ENCODE measurements at places on chromosomes 5 and 9.

- no peak for DNase-seq
These were observed 4.7 kb upstream of the PTGS1 start for GRCh38 chr9:122366074-122366660.

- no peak for DNase-seq
These were observed 16.0 kb upstream of the OR13C9 start for GRCh38 chr9:104633976-104634520.

GRCh38 chr5:83368319-83368718, 103.2 kb upstream of the VCAN start:
- no peak for DNase-seq

DNA sequence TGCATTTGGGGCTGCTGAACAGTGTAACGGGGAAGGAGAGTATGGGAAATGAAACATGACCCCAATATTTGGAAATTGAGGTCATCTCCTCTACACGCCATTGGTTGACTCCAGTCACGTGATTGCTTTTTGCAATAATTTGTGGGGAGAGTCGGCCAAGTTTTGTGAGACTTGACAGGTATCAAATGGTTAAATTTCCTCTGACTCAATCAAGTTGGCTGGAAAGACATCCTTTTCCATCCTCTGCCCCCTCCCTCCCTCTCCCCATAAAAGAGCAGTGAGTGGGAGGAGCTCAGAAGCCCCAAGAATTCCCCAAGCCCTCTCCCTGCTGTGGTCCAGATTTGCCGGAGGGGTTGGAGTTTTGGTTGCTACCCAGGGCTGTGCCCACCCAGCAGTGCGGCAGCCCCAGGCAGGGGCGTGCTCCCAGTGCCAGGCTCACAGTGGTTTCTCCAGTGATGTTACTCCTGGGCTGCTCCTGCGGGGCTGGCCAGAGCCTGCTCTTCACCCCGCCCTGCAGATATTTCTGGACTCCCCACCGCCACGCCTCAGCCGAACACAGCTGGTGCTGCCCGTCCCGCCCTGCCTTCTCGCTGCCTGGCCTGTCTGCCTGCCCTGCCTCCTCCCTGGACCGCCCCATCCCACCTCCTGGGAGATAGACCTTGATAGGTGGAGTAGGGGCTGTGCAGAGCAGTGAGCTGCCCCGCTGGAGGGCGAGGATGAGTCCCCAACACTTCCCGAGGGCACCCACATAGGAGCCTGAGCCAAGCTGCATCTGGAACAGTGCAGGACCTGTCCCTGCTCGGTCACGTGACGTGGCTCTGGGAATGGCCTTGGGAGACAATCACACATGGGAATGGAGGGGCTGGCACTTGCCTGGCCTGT, 3.4 kb downstream of the COL5A1 start:
- peak; percentile 48 for DNase-seq

GRCh38 chr9:4277531-4277991, 22.3 kb downstream of the GLIS3 start:
- no peak for DNase-seq

DNA sequence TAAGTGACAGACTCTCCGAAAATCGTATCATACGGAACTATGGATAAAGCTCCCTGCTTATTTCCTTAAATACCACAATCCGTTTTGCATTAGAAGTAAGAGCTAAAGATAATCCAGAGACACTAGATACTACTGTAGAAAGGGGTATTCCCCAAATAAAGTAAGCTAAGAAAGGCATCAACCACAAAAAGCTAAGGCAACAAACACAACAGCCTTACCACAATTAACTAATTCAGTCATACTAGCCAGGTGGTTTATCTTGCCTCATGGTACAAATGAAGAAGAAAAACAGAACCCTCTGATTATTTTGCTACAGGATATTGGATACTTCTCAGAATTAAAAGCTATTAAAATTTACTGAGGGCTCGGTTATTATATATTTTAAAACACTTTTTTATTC, 14.1 kb downstream of the ERP44 start:
- no peak for DNase-seq

GRCh38 chr9:36207546-36208012, 16.9 kb downstream of the CLTA start:
- no peak for DNase-seq

- peak; percentile 85 for DNase-seq
These were observed 6.4 kb downstream of the SLC34A1 start for GRCh38 chr5:177390363-177391300.

GRCh38 chr5:142736247-142736632, 33.9 kb upstream of the ARHGAP26 start:
- no peak for DNase-seq

DNA sequence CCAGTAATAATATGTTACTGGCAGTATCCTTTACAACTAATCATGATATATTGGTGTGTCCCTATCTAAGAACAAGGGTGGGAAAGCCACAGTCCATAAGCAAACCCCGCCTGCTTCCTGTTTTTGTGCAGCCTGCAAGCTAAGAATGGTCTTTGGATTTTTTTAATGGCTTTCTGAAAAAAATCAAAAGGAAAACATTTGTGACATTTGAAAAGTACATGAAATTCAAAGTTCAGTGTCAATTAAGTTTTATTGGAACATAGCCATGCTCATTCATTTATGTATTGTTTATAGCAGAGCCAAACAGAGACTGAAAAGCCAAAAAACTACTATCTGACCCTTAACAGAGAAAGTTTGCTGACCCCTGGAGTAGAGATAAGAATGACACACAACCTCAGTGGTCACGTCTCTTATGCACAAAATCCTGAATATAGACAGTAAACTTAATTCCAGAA, 12.8 kb upstream of the TMEM245 start:
- no peak for DNase-seq

- DNase-seq, result no peak
These were observed 10.7 kb downstream of the ABO start for GRCh38 chr9:133264235-133264764.

- no peak for DNase-seq
These were observed 16.3 kb downstream of the CARD19 start for GRCh38 chr9:93112116-93112863.

DNA sequence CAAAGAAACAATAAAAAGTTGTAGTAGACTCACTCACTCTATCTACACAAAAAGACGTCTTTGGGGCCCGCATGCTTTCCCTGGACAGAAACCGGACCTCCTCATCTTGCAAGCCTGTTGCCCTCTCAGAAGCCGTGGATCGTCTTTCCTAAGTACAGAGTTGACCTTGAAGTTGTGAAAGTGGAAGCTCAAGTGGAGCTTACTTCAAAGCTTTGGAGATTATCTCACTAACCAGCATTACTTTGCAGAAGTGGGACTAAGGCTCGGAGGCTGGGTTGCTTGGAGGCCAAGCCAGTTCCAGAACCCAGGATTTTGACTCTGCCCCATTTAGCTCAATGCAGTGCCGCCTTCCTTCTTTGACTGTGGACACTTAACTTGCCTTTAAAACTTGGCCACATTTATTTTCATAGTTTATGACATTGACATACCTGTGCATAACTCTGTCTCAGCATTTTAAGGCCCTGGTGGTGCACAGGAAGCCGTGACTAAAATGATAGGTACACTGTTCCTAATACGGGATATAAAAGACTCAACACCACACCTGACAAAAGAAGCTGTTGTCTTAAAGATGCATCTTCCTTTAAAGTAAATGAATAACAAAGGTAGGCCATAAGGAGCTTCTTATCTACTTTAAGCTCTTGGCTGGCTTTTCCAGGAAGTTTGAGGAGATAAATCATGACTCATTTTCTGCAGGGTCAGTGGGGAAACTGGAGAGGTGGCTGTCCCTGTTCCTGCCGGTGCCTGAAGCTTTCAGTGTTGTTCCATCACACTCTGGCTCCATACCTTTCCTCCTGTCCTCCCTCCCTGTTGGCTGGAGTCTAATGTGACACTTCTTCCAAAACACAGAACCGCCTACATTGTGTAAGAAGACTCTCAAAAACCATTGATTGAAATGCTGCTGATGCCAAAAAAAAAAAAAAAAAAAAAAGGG, 10.7 kb downstream of the SLC25A25 start:
- peak; percentile 40 for DNase-seq

GRCh38 chr5:155546075-155546474, 532.5 kb downstream of the KIF4B start:
- DNase-seq, result no peak

- no peak for DNase-seq
These were observed 284.9 kb downstream of the SLIT3 start for GRCh38 chr5:169015991-169016390.

DNA sequence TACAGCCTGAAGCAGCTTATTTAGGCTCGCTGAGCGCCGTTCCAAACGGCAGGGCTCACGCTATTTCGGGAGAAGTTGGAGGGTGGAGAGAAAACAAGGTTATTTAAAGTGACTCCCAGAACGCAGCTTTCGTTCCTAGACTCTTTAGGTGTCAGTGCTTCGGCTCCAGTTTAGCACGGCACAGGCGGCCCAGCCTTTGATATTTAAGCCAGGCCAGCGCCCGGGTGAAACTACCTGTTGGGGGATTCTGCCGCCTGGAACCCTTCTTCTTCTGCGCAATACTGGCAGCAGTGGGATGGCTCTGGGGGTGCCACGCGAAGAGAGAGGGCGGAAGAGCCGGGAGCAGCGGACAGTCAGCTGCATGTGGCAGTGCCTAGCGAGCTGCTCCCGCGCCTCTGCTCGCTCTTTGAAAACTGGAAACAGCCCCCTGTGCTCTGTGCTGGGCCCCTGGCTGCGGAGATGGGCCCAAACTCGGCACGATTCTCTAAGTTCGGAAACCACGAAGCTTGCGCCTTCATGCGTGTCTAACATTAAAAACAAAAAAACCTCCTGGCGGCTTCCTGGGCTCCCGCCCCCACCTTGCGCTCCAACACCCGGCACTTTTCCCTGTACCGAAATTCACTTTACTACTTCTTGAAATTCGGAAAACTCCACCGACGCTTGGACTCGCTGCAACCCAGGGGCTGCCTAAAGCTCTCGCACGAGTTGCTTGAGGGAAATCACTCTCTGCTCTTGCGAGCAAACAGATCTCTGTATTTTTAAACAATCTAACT, 34.6 kb upstream of the NFIB start:
- no peak for DNase-seq
